ENCODE measurements at places on chromosomes 12 and 14.

DNA sequence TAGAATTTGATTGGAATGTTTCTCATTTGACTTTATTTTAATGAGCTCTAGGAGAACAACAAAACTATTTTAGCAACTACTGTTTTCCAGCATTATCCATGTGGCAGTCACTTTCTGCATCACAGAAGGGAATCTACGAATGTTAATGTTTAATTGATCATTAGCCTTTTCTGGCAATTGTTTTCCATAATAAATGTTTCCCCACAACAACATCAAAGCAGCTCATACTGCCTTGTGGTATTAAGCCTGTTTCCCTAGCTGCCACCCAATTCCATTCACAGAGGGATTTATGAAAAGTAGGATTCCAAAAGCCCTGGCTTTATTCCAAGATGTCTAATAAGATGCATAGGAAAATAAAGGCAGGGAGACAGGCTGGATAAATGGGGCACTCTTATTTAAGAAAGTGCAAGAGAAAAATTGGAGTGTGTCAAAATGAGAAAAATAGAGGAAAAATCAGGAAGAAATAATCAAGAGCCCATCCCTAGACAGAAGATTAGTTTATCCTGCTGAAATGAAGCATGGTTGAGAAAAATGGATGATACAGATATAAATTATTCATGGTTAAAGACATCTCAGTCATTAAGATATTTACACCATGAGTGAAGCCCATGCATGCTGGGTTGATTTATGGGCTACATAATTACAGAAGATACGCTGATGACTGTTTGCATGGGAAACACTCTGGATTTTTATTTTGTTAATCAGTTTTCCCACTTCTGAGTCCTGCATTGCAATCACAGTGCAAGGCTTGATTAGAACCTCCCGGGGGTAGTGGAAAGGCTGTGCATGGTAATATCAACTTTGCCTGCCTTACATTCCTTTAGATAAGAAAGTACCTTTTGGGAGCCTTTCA, 180.3 kb downstream of the HELB start:
- no peak for DNase-seq

GRCh38 chr14:55711175-55711811, 131.3 kb downstream of the KTN1 start:
- DNase-seq = no peak

- DNase-seq = no peak
Observed at GRCh38 chr14:63922696-63923421, 70.1 kb downstream of the SYNE2 start.

DNA sequence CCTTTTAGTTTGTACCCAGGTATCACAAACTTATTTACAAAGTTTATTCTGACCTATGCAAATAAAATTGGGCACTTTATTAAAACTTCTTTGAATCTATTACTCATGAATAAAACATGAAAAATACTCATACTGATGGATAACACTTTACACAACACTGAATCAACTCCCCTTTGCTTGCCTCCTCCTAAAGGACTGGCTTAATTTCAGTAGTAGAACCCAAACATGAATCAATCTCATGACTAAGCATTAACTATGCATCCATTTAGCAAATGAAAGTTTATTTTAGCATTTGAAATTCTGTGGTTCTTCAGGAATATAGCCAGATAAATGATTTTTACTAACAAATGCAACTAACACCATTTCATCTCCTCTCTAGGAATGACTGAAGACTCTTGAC, 32.4 kb downstream of the DENND5B start:
- no peak for DNase-seq

GRCh38 chr12:93922583-93923006, 225.8 kb upstream of the PLXNC1 start:
- DNase-seq = no peak

- no peak for DNase-seq
Observed at GRCh38 chr12:96866801-96867590, 40.1 kb upstream of the NEDD1 start.

DNA sequence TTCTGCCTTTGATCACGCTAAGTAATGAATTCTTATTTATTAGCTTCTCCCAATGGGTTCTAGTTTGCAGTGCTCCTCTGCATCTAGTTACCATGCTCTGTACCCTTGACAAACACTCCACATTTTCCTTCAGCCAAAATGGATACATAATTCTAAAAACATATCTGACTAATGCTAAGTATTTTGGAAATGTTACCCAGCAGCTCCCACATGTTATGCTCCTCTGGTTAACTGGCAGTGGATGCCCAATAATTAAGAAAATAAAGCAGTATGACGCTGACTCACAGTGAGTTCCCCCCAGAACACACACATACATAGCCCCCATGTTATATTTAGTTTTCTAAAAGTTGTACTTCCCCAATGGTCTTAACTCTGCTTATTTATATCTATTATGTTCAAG, 74.6 kb downstream of the STXBP6 start:
- no peak for DNase-seq

- no peak for DNase-seq
Observed at GRCh38 chr12:89468648-89469326, 55.8 kb downstream of the GALNT4 start.

DNA sequence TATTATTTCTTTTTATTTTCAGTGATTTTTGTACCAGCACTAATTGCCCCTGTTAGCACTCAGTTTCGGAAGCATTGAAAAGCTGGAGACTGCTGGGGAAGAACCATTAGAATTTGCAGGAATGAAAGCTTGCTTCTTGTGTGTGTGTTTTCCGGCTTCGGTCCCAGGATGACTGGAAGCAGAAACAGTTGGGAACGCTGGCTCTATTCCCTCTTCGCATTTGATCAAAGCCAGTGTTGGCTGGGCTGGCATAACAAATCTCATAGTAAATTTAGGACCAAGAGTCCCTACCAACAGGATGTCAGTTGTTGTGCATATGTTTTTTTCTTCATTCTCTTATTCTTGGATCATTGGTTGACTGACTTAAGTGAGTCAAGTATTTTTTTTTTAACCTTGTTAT, 53.6 kb upstream of the TRAF3 start:
- DNase-seq = no peak

GRCh38 chr12:7642876-7643309, 22.8 kb downstream of the APOBEC1 start:
- DNase-seq = no peak
